ENCODE measurements at places on chromosomes 5 and 9.

DNA sequence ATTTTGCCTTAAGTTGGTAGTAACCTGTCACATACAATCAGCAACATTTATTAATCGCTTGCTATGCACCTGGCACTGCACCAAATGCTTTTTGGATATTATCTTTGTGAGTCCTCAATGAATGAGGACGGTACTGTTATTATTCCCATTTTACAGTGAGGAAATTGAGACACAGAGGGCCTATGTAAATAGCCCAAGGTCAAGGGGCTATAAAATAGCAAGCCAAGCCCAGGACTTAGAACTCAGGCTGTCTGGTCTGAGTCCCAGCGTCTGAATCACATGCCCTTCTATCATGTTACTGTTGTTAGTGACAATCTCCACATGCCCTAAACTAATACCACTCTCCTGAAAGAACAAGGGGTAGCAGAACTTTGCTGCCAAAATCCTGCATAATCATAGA is 60.0 kb downstream of the ERAP1 start:
- DNase-seq: no peak

DNA sequence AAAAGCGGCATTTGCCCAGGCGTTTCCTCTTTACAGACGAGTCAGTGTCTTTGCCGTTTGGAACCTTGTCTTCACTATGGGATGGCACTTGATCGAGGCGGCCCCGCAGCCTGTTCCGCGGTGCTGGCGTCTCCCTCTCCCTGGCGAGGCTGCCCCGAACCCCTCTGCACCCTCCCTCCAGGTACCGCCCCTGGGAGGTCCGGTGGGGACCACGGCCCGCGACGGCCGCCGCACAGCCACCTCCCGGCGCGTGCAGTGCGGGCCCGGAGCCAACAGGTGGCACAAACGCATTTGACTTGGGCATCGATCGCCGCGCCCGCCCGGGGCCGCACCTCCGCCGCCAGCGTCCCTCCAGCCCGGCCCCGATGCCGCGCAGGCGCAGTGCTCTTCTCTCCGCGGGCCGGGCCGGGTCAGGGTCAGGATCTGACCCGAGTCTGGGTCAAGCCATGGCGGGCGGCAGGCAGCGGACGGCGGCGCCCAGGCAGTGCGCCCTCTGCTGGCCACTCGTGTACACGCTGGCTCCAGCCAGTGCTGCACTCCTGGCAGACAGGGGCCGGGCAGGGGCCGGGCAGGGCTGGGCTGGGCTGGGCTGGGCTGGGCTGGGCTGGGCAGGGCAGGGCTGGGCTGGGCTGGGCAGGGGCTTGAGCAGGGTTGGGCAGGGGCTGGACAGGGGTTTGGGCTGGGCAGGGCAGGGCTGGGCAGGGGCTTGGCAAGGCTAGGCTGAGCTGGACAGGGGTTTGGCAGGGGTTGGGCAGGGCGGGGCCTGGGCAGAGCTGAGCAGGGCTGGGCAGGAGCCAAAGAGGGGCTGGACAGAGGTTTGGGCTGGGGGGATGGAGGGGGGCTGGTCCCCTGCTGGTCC is 155.8 kb upstream of the IRX4 start:
- peak; percentile 72 for DNase-seq

GRCh38 chr9:88585426-88585825 is 50.4 kb downstream of the NXNL2 start:
- DNase-seq: no peak

GRCh38 chr5:10480237-10480985 is 38.7 kb downstream of the ROPN1L start:
- no peak for DNase-seq

GRCh38 chr5:68290260-68290674 is 74.7 kb downstream of the PIK3R1 start:
- DNase-seq: peak; percentile 25

- no peak for DNase-seq
These were observed 161.2 kb upstream of the PTGER4 start for GRCh38 chr5:40518485-40518917.

- no peak for DNase-seq
These were observed 213.8 kb upstream of the ACTBL2 start for GRCh38 chr5:57696389-57696769.

DNA sequence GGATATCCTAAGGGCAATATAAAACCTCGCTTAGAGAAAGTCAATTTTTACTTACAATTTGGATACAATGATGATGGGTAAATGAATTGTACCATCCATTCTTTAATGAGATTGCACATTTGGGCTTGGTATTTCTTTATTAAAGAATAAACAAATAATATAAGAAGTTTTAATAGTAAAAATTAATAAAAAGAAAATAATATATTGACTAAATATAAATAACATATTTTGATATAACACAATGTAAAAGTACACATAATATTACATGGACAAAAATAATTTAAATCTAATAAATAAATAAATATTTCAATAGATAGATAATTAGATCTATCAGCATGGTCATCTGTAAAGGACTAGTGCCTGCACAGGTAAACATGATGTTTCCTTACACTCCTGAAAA is 944 bp downstream of the IFNA21 start:
- no peak for DNase-seq

DNA sequence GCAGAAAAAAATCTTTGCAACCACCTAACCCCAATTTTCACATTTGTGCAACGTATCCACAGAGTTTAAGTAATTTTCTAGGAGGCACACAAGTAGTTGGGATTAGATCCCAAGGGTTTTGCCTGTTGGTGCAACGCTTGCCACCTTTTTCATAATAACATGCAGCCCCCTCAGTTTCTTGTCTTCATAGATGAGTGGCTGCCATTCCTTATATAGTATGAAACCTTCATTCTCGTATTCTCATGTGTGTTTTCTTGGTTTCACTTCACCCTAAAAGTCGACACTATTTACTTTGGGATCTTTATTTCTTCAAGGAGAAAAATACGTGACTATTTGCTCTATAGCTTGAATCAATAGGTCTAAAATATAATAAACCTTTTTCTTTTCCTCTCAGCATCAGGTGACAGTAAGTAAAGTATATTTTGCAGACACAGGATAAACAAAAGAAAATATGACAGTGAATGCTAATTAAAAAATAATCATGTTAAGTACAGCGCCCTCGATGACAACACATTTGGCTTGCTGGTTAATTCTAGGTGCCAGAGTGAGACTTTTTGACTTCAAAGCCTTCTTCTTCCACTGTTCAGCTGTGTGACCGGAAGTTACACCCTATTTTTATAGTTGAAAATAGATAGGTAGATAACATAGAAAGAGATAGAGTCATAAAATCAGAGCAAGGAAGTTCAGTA is 342.8 kb upstream of the CCNG1 start:
- DNase-seq: no peak

DNA sequence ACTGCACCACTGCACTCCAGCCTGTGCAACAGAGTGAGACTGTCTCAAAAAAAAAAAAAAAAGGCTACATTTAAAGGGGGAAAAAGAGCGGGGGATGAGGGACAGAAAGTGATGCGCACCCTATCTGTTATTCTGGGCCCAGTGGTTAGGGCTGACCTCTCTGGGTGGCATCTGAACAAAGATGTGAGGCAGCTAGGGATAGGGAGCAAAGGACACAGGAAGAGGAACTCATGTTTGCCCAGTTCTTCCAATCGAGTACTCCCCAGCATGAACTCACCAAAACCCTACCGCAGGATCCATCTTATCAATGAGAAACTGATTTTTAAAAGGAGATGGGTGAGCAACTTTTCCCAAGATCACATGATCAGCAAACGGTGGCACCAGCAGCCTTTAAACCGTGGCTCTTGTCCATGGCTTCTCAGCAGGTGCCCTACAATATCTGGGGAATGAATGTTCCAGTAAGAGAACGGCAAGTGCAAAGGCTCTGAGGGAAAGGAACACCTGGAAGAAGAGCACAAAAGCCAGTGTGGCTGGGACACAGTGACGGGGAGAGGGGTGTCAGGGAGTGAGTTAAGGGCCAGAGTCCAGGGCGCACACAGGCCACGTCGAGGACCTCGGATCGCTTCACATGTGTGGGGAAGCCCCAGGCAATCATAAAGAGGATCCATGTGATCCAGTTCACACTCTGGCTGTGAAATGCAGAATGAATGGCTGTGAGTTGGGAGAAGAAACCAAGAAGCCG is 22.0 kb downstream of the RAPGEF1 start:
- no peak for DNase-seq

DNA sequence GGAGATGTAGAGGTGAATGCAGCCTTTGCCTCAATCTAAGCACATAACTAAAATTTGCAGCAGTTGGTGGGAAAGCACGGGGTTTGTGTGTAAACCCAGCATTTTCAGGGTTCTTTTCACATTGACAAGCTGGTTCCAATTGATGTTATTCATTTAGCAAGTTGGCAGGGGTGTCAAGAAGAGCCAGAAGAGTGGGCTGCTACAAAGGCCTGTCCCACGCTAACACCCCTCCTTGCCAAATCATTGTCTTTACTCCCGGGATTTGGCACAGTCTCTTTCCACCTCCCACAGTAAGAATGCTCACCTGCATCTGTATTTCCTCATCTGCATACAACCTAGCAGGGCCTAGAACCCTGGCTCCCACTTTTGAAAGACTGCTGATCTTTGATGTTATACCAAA is 11.8 kb downstream of the RGMB start:
- no peak for DNase-seq

GRCh38 chr5:150618163-150618562 is 22.3 kb upstream of the SYNPO start:
- DNase-seq: peak; percentile 67

DNA sequence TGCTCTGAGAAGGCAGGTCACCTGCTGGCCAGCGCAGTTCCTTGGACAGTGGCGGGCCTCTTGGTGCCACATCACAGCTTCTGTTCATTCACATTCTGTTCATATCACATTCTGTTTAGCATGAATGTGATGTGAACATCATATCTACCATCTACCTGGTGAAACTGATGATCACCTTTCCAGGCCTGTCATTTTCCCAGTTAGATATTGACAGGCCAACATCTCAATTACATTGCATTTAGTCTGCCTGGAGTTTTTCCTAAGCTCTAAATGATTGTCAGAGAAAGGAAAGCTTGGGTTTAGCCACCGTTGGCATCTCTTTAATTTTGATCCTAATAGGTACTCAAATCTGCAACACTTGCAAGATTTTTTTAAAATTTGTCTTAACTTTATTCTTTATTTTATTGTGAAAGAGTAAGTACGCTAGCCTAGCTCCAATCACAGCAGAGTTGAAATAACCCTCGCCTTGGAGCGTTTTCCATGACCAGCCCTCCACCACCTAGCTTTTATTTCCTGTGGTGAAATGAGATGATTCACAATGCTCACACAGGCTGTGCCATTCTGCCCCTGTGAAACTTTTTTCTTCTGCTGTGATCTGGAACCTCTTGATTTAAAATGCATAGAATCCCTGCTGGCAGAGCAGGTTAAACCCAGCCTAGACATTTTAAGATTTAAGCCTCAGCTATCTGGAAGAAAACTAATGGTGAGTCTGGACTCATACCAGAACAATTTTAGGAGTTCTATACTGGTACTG is 225.0 kb downstream of the ESM1 start:
- no peak for DNase-seq

GRCh38 chr9:113650207-113651131 is 186.9 kb downstream of the RGS3 start:
- DNase-seq: no peak

DNA sequence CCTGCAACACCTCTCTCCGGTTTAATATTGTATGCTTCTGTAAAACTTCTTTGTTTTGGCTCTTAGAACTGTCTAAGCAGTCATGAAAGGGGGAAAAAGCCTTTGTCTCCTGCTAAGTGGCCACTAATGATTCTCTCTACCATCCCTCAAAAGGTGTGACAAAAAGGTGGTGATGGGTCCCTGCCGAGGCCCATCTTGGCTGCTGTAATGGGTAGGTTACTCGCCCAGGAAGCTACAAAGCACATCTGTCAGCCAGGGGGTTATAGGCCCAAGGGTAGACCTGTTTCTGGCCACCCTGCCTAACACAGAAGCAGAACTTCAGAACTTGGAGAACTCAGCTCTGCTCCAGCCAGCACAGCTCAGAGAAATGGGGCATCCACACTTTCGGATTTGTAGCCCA is 1.6 kb downstream of the FAM219A start:
- no peak for DNase-seq

DNA sequence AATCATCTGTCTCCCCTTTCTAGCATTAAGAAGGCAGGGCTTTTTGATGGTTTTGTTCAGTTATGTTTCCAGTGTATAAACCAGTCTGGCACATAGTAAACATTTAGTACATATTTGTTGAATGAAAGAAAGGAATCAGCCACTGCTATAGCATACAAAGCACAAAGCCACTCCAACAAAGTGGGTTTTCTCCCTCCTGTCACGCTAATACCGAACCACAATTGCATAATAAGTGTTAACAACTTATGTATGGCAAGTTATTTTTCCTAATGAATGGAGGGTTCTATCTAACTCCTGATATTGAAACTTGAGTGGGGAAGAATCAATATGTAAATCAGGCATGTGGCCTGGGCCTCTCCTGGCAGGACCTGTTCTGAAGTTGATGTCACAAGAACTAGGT is 53.9 kb downstream of the PRUNE2 start:
- no peak for DNase-seq

- DNase-seq: no peak
These were observed 103.1 kb downstream of the EPB41L4A start for GRCh38 chr5:112316006-112316405.

- no peak for DNase-seq
These were observed 33.3 kb downstream of the RASEF start for GRCh38 chr9:83029531-83030137.

DNA sequence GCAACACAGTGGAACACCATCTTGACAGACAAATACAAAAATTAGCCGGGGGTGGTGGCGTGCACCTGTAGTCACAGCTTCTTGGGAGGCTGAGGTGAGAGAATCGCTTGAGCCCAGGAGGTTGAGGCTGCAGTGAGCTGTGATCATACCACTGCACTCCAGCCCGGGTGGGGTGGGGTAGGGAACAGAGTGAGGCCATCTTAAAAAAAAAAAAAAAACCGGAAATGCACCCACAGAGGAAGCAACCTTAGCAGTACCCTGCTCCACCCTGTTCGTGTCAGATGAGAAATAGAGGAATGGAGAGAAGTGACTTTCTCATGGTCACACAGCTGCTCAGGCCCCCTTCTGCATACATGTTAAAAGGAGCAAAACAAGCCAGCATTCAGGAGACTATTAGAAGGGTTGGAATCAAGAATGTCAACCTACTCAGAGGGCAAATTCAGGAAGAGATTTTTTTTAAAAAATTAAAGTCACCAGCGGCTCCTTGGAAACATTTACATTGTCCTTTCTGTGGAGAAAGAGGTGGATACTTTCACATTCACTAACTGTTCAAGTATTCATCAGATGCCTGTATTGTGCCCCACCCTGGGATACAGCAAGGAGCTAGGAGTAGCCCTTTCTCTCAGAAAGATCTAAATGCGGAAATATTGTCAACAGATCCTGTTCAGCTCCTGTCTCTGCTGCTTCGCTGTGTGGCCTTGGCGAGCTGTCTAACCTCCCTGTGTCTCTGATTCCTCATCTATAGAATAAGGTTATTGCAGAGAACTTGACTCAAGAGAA is 41.0 kb downstream of the CYFIP2 start:
- no peak for DNase-seq
